ENCODE measurements at places on chromosomes 6 and 20.
A peak's percentile ranks its signal among the peaks of the same experiment; 100 is the strongest.

GRCh38 chr20:1885940-1886693 lies 9.1 kb upstream of the SIRPA start:
- DNase-seq = no peak

GRCh38 chr20:24389686-24390085 lies 79.7 kb upstream of the SYNDIG1 start:
- DNase-seq = peak; percentile 49

DNA sequence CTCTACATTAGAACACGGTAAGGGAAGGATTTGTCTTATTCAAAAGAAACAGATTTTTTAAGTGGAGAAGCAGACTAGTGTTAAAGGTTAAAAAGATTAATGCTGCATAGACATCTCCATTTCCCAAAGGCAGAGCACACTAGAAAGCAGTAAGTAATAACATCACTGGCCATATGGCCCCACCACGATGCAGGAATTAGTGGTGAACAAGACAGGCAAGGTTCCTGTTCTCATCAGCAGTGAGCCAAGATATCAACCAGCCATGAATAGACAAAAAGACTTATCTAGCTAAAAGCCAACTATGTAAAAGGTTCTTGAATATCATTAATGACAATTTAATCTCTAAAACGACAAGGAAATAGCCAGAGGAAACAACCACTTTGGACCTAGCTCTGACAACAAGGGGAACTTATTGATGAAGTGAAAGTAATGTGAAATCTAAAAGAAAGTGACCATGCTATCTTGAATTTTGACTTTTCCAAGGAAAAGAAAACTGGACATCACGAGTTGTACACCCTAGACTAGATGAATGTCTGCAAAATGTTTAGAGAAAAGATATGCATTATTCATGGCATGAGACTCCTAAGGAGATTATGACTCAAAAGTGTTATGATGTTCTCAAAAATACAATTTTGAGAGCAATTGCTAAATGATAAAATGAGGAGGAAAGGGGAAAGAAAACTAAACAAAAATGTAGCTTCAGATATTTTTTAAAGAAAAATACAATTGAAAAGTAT lies 157.9 kb upstream of the STXBP5 start:
- no peak for DNase-seq

DNA sequence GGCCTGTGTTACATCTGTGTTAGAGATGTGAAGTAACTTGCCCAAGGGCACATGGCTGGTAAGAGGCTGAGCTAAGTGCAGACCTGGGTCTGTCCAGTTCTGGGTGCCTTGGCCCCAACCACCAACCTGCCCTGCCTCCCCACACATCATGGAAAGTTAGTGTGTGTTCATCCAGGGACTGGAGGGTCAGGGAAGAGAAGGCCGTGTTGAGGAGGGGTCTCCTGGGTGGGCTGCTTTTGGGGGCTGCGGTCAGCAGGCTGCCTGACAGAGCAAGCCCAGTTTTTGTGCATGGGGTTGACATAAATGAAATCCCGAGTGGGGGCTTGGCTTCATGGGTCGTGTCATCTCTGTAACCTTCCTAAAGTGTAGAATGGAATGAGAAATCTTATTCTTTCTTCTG lies 10.9 kb downstream of the PYGB start:
- DNase-seq = no peak

DNA sequence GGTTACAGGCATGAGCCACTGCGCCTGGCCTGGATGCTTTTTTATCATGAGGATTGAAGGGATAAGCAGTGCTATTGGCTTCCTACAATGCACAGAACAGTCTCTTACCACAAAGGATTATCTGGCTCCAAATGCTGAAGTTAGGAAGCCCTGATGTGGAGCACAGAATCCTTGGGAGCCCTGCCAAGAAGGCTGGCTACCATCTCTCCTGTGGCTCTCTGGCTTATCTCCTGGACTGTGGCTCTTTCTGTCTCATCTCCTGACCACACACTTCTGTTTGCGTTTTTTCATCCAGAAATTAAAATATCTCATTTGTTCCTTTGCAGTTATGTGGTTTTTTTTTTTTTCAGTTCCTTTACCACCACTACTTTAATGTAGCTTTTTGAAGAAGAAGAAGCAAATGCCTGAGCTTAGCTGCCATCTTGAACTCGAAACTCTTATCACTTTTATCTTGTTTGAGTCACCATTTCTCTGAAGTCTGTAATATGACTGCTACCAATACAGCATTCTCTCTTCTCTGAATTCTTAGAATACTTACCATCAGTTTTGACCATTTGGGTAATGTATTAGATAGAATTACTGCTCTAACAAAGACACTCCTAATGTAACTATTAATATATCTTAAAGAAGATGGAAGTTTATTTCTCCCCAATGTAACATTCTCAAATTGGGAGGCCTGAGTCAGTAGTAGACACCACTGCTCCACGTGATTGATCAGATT lies 1044.7 kb downstream of the KIF16B start:
- DNase-seq = no peak

DNA sequence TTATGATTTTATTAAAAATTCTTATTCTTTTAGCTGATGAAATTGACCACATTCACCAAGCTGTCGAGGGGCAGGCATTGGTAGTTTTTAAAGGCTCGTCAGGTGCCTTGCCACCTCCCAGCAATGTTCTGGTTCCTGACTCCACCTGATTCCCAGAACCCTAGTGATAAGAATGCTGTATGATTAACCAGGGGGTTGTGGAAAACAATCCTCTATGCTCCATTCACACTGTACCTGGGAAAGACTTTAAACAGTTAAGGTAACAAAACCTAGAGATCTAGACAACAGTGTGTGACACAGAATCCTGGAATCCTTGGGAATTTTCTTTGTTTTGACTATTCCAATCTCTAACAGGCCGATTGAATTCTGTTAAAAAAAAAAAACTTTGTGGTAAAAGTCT lies 165.7 kb upstream of the OLIG3 start:
- no peak for DNase-seq

- DNase-seq = peak; percentile 57
These were observed 512.7 kb upstream of the ZNF337 start for GRCh38 chr20:26209171-26209941.

DNA sequence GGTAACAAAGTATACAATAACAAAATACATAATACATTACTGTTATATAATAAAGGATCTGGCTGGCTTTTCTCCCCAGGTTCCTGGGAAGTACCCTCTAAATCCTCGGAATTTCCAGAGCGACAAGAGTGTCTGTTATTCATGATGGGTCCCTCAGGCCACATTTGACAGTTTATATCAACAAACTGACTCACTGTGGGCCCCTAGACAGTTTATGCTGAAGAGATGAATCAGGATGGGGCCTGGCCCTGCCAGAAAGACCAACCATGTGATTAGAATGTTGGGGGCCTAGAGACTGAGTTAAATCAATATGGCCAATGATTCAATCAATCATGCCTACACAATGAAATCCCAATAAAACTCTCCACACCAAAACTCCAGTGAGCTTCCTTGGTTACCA lies 13.5 kb downstream of the USP45 start:
- DNase-seq = no peak

- no peak for DNase-seq
These were observed 189.8 kb downstream of the ZDHHC14 start for GRCh38 chr6:157570752-157571151.

DNA sequence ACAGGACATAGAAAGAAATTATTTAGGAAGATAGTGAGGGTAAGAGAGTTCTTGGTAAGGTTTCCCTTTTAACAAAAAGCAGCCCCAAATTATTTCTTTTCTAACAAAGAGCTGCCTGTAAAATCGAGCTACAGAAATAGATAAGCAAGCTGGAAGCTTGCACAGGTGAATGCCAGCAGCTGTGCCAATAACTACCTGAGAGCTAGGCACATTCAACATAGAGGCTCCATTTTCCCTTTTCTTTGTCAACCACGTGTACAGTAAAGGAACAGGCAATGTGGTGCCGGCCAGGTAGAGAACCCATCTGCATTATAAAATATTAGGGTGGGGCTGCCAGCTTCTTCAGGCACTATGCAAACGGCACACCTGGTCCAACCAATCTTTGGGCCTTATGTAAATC lies 341.6 kb upstream of the JAG1 start:
- DNase-seq = no peak

DNA sequence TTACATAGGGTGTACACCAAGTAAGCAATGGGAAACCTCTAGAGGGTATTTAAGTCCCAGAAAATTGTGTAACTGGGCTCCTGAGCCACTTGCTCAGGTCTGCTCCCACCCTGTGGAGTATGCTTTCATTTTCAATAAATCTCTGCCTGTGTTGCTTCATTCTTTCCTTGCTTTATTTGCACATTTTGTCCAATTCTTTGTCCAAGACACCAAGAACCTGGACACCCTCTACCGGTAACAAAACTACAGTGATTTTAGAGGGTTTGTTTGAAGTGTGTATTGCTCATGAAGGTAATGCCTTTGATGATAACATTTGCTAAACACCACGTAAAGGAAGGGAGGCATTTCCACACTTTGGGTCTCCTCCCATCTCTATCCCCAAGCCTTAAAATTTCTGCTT lies 46.2 kb downstream of the MYB start:
- no peak for DNase-seq

DNA sequence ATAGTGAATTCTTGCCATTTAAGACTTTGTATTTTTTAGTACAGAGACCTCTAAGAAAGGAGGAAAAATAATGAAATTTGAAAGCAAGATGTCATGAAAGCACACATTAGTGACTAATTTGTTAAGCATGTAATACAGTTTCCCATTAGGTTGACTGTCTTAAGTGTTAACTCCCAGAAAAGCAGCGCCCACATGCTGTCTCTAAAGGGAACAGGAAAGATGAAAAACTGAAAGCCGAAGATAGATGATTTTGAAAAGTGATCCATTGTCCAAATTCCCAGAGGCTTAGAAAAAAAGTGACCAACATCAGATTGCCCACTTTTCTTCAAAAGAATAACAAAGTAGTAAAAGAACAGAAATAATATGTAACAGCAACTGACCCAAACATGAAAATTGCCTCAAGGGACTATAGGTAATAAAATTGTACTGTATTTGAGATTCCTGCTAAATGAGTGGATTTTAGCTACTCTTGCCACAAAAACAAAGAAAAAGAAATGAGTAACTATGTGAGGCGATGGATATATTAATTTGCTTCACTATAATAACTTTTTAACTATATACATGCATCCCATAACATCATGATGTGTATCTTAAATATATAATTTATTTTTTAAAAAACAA lies 83.2 kb upstream of the OGFRL1 start:
- DNase-seq = no peak

GRCh38 chr6:107704347-107705013 lies 119.6 kb downstream of the SCML4 start:
- DNase-seq = no peak

GRCh38 chr6:6689400-6690143 lies 101.1 kb downstream of the LY86 start:
- DNase-seq = no peak

- DNase-seq = no peak
These were observed 7.4 kb upstream of the INSM1 start for GRCh38 chr20:20360464-20360863.

DNA sequence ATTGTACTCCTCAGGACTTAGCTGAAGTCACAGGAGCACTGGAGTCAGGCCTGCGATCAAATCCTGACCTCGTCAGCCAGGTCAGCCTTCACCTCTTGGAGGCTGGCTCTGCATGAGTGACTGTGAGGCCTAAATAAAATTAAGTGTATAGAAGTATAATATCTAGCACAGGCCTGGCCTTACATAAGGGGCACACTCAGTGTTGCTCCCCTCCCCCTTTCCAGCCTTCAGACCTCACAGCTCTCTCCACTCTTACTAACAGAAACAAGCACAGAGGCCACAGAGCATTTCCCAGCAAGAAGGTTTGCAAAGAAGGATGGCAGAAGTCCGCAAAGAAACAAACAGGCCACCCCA lies 84.8 kb downstream of the TRERF1 start:
- DNase-seq = no peak

DNA sequence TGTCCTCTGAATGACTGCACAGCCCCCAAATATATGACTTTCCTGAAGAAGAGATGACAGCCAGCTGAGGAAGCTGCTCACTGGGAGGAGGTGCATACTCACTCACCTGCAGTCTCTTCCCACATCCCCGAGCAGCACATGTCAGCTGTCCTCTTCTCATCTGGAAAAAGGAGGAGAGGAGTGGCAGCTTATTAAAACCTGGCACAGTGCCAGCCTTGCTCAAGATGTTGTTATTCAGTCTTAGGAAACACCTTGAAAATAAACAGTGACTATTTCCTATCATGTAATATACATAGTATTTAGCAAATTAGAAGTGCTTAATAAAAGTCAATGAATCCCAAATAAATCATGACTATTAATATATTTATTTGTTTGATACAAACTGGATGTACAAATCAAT lies 232.9 kb downstream of the EPM2A start:
- no peak for DNase-seq

DNA sequence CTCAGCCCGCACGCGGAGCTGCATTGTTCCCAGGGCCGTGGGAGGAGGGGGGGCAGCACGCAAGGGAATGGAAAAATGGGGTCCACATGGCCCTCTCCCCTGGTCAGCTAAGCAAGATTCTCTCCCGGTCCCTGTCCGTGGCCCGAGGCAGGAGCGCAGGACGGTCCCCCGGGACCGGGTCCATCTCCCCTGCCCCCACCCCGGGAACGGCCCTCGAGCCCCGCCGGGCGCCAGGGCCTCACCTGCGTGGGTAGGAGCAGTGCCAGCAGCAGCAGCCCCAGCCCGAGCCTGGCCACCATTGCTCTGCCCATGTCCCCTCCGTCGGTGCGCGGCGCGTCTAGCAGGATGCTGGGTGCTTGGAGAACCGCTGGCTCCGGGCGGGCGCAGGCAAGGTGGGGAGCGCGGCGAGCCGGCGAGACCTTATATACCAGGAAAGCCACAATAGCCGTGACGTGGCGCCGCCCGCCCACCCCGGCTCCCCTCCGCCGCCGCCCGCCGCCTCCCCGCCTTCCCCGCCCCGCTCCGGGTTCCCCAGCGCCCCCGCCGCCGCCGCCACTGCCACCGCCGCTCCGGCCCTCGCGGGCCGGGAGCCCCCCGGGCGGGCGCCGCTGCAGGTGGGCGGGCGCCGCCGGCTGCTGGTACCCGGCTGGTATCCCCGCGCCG lies at the start of gene CD24:
TSS of gene CD24 (minus strand) at position 394 of the 663 bp plus-strand sequence. CDS start at position 311, 83 bp downstream.
- DNase-seq = peak; percentile 49

DNA sequence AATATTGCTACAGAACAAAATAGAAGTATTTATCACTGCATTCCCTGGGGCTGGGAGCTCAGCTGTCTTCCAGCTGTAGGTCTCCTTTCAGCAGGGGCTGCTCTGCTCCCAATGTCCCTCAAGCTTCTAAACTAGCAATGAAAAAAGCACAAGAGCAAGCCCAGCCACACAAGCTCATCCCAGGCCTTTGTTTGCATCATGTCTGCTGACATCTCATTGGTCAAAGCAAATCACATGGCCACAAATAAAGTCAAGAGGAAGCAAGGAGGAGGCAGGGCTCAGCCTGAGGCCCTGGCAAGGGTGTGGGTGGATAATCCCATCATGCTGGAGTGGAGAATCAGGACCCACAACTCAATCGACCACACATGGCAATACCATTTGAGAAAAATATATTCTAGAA lies 2.2 kb upstream of the BFSP1 start:
- DNase-seq = no peak

Data from activated naive CD8-positive, alpha-beta T cell treated with anti-CD3 and anti-CD28 coated beads, Interleukin-2, amount 10 ng/mL, durations not matched to agents 7 days and 5 days (primary cell).